ENCODE measurements at places on chromosomes 3 and 15. TPM values are rescaled to one million over a fixed set of nuclear protein-coding genes. Genes with fewer than 3 reads are reported as not detected.

ERICH6 gene
- not detected for polyA plus RNA-seq

POLG gene
- 31.8 TPM for polyA plus RNA-seq

COLQ gene
- 28.9 TPM for polyA plus RNA-seq

CHAC1 gene
- 2.2 TPM for polyA plus RNA-seq

GOLGA6A gene
- polyA plus RNA-seq: 0.35 TPM

FBXO40 gene
- polyA plus RNA-seq: 2.7 TPM

PATL2 gene
- polyA plus RNA-seq: 0.55 TPM

AP3B2 gene
- 0.53 TPM for polyA plus RNA-seq

- DNase-seq: no peak
These were observed 47.9 kb upstream of the ITGA11 start for GRCh38 chr15:68479870-68480269.

DNA sequence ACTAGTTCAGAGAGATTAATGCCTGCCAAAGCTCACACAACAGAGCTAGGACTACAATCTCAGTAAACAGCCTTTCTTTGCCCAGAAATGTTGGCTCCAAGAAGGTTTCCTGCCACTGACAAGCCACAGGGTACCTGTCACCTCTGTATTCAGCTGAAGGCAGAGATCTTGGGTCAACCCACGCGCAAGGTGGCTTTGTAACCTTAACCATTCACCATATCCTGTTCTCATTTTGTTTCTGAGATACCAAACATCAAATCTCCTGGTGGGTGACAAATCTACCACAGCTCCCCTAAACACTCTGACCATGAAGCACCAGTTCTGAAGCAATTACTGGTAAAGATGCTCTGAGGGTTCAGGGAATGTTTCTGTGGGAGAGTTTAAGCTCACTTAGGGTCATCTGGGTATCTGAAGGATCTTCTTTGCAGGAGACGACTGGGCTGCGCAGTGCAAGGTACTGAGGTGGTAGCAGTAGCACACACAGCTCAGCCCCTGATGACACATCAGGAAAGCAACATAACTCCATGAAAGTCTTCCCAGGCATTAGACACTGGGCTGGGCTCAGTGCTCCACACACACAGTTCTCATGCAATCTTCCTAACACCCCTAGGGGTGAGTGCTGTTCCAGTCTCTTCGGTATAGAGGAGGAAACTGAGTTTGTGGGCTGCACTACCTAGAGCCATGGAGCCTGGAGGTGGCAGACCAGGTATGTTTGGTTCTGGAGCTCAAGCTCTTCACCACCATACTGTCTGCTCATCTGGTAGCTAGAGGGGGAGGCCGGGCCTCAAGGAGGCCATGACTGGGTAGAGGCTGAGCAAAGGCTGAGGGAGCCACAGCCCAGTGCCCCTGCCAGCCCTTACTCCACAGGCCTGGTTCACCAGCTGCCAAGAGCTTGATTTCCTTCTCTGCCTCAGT lies 7.7 kb downstream of the CXCR6 start:
- no peak for DNase-seq

DNA sequence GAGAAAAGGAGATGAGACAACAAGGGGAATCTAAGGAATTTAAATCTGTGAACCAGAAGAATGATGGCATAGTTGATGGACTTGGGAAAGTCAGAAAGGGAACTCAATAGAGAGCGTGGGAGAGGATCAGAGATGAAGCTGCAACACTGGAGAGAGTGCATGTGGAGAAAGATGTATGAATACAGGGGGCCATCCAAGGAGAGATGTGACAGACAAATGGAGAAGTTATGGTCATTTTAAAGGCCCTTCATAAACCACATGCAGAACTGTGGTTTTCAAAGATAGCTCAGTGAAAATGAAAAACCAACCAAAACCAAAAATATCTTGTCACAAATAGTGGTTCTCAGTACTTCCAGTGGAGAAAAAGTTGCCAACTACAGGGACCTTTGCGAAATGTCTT lies 265.2 kb downstream of the SUCLG2 start:
- DNase-seq: no peak

GRCh38 chr3:67518236-67518635 lies 136.2 kb downstream of the SUCLG2 start:
- no peak for DNase-seq

DNA sequence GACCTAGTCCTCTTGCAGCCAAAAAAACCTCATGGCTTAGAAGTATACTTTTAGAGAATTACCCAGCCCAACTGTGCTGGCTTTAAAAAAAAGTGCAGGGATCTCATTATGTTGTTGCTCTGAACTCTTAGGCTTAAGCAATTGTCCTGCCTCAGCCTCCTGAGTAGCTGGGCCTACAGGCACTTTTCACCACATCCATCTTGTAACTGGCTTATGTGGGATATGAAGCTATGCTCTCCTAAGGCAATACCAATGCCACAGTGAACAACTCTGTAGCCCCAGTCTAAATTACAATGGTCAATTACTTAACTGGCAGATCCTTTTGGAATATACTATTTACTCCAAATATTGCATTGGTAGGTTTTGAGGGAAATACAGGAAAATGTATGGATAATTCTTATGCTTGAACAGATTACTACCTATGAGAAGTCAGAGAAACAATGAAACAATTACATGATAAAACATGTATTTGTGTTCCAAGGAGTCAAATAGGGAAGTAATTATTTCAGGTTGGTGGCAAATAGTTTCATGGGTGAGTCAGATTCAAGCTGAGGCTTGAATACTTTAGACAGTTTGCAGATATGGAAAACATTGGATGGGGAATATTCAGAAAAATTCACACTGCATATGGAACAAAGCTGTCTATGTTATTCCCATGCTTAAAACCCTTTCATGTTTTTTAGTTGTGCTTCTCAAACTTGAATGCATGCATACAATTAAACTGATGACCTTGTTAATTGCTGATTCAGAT lies 34.6 kb upstream of the GPR149 start:
- no peak for DNase-seq

DNA sequence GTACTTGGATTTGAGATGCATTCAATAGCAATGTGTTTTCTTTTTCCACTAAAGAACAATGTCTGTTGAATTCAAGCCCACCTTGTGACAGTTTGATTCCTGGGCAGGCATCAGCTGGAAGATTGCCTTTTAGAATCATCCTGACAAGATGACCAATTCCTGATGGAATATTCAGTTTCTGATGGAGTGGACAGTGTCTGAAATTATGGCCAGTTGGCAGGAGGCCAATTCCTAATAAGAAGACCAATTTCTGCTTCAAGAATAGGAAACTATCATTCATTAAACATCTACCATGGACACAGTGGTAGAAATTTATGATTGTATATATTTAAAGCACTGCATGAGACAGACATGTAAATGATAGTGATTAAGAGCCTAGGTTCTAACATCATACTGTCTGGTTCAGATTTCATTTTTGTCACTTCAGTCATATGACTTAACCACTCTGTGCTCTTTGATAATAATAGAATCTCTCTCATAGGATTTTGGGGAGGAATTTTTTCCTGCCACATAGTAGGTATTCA lies 133.6 kb downstream of the CLSTN2 start:
- no peak for DNase-seq

DNA sequence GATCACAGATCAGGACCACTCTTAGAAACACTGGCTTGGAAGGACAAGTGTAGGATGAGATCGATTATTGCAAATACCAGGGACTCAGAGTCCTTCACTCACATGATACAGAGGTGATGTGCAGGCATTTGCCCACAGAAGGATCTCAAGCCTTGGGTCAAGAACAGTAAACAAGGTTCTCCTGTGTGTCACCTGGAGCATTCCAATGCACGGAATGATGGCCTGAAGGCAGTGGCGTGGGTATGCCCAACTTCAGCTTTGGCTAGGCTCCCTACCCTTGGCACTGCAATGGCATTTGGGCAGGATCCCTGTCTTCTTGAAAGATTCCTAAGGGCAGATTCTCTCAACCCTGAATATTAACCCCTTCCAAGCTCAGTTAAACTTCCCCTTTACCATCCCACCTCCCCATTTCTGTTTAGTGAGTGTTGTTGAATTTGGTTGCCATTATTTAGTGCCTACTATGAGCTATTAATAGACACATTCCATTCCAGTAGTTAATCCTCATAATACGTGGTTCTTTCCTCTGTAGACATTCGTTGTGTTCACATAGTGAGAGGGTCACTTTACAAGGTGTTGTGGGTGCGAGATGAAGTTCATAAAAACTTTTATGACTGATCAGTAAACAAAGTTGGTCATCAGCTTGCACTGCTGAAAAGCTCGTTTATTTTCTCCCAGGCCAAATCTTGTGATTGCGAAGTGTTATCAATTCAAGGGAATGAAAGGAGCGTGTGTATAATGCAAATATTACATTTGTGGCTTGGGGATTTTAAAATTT lies 1.1 kb upstream of the LZTFL1 start:
- DNase-seq: no peak

- no peak for DNase-seq
These were observed 601 bp upstream of the HYAL2 start for GRCh38 chr3:50323092-50323600.

DNA sequence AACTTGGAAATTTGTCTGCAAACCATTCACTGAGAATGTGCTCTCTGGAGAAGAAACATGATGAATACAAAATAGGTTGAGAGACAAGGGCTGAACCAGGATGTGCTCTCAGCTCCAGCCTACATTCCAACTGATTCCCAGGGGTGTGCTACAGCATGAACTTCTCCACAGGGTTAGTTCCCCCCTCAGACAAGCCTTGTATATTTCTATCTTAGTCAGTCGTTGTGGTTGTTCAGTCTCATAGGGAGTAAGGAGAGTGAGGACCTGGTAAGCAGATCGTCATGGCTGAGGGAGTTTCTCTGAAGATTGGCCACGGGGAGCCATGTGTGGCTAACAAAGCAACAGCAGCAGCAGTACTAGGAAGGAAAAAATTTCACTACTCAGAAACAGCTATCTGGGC lies 919.7 kb upstream of the CADM2 start:
- DNase-seq: peak; percentile 67

DNA sequence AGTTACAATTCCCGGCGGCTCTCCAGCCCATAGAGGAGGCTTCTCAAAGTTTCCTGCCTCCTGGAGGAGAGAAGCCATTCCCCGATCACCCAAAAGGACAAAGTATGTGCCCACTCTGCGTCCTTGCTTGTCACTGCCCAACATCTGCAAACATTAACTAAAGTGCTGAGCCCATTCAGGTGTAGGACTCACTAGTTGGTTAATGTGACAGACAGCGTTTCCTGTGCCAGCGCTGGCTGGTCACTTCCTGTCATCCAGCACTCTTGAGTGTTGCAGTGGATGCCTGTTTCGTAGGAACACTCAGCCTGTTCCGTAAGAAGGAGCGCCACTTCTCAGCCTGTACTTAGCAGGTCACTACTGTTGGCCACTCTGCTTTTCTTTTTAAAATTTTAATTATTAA lies 100.3 kb downstream of the APBA2 start:
- no peak for DNase-seq

DNA sequence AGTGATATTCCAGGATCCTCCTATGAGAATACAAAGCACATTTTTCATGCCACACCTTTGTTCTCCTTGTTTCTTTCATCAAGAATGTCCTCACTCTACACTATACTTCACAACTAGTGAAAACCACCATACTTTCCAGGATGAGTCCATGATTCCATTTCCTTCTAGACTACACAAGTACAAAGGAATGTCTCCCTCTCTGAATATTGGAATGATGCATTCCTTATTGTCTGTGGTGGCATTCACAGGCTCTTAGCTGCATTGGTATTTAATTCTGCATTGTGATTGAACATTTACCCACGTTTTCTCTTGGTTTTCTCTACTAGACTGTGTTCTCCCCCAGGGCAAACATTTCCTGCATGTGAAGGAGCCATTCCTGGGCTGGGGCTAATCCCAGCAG lies 217.5 kb downstream of the RAP2B start:
- DNase-seq: peak; percentile 8

DNA sequence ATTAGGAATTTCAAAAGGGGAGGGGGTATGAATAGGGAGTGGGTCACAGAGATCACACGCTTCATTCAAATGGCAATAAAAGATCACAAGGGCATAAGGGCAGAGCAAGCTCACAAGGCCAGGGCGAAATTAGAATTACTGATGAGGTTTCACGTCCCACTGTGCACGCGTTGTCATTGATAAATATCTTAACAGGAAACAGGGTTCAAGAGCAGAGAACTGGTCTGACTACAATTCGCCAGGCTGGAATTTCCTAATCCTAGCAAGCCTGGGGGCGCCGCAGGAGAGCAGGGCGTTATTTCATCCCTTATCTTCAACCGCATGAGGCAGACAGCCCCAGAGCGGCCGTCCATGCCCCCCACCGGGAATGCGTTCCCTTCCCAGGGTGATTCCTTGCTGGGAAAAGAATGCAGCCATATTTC lies 18.1 kb upstream of the SMCO1 start:
- DNase-seq: no peak

DNA sequence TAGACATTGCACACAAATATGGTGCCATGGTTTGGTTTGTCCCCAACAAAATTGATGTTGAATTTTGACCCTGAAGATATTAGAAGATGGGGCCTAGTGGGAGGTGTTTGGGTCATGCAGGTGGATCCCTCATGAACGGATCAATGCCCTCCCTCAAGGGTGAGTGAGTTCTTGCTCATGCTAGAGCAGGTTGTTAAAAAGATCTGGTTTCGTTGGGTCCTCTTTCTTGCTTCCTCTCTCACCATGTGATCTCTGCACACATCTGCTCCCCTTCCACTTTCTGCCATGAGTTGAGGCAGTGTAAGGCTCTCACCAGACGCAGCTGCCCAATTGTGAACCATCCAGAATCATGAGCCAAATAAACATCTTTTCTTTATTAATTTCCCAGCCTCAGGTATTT lies 87.8 kb upstream of the MDFIC2 start:
- DNase-seq: no peak

- no peak for DNase-seq
These were observed 130.6 kb downstream of the FAM174B start for GRCh38 chr15:92524874-92525565.

- DNase-seq: no peak
These were observed 26.5 kb downstream of the MEF2A start for GRCh38 chr15:99592145-99592791.

- DNase-seq: no peak
These were observed 28.1 kb downstream of the CFAP92 start for GRCh38 chr3:128965818-128966217.

DNA sequence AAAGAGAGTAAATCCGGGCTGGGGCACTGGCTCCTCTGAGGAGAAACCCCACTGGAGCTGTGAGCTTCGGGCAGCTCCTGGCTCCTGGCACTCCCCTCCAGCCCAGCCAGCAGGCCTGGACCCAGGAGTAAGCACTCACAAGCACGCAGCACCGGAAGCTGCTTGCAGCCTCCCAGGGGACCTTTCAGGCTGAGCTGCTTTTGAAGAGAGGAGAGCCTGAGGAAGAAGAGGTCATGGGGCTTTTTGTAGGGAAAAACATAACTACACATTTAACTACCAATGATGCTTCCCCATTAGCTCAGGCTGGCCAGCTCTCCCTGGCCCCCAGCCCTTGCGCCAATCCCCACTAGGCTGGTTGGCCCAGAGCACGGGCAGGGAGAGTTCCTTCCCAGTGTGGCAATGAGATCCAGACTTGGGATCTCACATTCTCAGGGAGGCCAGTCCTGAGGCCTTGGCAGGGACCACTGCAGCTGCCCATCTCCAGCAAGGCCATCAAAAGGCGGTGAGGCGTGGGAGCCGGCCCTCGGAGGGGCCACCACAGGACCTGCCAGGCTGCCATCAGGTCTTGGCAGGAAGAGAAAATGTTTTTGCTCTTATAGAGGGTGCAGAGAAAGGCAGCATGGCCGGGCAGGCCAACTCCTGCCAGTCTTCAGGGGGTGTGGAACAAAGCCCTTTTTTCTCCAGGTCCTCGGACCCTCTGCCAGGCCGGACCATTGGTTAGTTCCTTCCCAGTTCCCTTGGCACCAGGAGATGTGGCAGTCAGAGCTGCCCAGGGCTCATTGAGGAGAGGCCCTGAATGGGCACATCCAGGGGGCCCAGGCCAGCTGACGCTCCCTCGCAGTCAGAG lies 41.5 kb upstream of the MFGE8 start:
- DNase-seq: peak; percentile 8

GRCh38 chr3:42045708-42046243 lies 45.4 kb upstream of the TRAK1 start:
- DNase-seq: no peak
